ENCODE measurements at places on chromosomes 11 and 22.

GRCh38 chr11:79244241-79244772, 196.5 kb downstream of the TENM4 start:
- DNase-seq: no peak

DNA sequence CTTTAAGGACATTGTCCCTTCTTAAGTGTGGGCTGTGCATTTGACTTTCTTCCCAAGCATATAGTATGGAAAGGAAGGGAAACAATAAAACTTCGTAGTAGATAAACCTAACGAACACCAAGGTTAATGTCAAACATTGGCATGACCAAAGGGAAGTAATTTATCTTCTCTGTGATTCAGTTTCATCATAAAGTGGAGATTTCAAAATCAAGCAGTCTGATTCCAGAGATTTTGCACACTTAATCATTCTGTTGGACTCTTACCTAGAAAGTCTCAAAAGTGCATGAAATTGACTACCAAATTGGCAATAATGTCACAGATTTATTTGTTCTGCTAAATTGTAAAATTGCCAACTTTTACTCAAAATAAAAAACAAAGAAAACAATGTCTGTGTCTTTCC, 559.7 kb downstream of the JRKL start:
- no peak for DNase-seq

DNA sequence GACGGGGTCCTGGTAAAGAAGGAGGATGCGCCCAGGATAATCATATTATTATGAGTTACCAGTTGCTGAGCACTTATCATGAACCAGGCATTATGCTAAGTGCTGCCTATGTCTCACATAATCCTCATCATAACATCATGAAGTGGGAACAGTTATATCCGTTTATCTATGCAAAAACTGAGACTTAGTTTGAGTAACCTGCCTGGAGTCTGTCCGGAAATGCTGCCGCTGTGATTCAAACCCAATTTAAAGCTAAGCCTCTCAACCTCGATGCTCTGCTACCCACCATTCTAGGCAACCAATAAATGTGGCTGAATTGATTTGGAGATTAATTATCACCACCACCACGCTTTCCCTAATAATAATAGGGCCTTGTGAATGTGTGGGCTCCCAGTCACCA, 111.5 kb upstream of the CLMP start:
- no peak for DNase-seq

- DNase-seq: no peak
Observed at GRCh38 chr11:130616573-130616972, 168.1 kb downstream of the ADAMTS15 start.

DNA sequence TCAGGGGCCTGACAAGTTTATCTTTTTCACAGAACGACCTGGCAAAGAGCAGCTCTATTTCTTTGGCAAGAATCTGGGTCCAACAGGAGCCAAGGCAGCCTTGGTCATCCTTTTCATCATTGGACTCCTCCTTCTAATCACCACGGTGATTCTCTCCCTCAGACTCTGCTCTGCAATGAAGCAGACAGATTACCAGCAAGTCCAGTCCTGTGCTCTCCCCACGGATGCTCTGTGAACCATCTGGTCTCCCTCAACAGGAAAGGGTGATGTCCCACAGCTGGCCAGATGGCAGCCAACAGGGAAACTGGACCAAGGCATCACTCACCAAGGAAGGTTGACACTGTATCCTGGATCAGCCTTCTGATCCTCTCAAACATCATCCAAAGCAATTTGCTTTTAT, 17.0 kb upstream of the PANX1 start:
- DNase-seq: peak; percentile 68

DNA sequence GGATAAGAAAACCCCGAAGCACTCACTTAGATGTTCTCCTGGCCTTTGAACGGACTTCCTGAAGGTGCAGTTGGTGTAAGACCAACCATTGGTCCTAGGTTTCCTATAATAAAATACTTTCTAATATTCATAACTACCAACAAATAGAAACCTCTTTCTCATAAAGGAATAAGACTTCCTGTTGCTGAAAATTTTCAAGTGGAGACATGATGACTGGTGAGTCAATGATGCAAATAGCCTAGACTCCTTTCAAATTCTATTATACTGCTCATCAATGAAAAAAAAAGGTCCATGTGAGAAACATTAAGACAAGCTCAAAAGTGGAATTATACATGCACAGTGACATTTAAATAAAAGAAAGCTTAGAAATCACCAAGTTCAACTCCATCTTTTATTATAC, 862.8 kb downstream of the FAM181B start:
- DNase-seq: no peak

DNA sequence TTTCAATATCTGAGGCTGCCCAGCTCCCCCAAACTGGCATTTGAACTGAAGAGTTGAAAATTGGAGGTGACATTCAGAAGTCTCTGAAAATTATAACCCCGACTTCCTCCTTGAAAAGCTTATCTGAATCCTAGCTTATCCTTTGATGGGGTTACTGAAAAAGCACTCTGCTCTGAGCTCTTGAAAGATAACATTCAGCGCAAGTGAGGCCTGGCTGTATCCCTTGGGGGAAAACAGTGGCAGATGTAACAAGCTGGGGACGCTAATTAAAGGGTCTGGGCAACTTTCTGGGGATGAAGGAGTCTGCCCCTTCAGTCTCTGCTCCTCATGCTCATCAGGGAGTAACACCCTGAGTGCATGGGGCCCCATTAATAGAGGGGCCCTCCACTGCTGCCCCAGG, 402.0 kb upstream of the CADM1 start:
- no peak for DNase-seq

- peak; percentile 98 for DNase-seq
Observed at GRCh38 chr22:23838681-23839468, at the start of gene DERL3. Gene DERL3 (minus strand): TSS chr22:23839006. CDS start chr22:23838987, 19 bp downstream.

DNA sequence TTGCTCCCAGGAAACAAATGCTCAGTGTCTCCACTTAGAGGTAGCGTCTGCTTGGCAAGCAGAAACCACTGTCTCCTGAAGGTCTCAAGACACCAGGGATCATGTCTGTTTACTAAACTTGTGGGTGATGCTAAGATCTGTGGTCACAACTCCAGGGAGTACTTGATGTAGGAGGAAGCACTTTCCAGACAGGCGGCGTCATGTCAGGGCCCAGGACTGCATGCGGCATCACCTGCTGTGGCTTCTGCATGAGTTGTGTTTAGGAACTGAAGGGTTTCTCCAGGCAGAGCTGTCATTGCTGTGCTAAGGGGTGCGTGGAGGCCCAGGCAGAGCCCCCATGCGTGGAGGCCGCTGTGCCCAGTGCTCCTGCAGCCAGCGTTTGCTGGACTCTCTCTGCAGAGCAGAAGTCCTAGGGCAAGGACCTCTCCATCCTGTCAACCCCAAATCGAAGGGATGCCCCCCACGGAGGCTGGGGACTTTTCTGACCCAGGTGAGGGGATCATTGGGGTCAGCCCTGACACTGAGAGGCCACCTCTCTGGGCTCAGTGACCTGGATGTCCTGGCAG, 8.1 kb upstream of the PANX2 start:
- DNase-seq: no peak

DNA sequence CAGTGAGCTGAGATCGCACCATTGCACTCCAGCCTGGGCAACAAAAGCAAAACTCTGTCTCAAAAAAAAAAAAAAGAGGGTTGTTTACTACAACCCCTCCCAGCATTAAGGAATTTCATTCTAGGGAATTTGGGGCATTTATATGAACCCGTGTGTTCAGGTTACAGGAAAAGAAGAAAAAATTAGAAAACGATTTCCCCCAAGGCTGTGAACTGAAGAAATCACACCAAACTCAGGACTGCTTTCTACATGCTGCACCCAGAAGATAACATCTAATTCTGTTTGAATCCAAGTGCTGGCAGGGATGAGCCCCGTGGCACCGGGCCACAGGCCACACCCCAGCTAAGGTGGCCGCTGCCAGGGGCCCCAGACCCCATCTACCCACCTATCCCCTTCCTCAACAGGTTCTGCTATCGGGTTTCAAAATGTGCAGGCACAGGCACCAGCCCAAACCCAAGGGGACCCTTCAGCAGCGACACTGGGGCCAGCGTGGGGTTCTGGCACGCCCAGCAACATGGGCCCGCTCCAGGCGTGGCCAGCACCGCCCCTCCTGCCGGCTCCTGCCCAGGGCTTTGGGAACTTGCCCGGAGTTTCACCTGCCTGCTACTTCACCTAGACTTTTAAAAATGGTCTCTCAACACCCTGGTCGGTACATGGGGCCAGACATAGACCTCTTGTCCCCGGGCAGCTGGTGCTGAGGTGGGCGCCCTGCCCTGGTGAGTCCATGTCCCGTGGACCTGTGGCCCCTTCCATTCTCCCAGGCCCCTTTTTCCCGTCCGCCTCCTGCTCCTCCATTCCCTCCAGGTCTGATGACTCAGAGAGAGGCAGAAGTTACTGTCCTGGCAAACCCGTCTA, 11.8 kb downstream of the CELSR1 start:
- DNase-seq: no peak

DNA sequence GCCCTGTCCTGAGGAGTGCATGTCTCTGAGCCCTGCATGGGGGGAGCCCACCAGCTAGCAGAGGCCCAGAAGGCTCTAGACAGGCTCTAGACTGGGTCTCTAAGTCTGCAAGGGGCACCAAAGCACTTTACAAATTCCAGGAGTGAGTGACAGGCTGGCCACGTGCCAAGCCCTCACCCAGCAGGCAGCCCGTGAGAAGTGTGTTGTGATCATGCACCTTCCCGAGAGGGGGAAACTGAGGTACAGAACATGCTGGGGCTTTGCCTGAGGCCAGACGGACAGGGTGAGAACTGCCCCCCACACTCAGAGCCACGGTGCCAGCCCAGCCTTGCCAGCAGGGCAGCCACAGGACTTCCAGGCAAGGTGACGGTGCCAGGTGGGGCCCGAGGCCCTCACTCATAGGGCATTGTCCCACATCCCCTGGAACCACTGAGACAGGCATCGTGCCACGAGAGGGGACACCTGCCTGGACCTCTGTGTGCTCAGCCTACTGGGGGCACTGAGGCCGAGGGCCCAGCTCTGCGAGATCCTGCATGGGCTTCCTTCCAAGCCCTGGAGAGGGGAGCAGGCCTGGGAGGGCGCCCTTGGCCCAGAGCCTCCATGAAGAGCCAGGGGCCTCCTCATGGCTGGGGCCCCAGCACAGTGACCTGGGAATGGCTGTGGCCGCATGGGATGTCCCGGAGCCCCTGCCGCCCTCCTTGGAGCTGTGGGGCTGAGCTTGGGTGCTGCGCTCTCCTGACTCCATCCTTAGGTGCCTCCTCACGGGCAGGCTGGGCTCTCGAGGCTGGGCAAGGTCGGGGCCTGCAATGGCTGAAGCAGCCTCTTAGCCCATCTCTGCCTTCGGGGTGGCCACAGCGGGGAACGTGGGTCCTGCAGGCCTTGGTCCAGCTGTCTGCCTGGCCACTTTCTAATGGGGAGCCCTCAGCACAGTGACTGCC, 121.5 kb downstream of the KCNQ1OT1 start:
- DNase-seq: peak; percentile 49

DNA sequence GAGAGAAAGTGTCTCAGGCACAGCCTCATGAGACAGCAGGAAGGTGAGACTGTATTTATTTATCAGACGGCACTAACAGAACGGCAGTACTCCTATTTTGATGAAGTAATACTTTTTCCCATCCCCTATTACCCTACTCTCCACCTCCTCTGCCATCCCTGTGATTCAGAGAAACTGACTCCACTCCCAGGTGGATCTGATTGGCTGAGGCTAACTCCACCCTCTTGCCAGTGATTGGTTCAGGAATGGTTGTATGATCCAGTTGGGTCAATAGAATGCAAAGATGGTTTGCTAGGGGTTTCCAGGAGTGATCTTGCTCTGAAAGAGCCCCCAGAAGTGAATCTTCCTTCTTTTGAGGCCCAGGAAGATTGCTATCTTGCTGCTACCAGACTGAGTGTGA, 65.9 kb upstream of the RCN1 start:
- no peak for DNase-seq

DNA sequence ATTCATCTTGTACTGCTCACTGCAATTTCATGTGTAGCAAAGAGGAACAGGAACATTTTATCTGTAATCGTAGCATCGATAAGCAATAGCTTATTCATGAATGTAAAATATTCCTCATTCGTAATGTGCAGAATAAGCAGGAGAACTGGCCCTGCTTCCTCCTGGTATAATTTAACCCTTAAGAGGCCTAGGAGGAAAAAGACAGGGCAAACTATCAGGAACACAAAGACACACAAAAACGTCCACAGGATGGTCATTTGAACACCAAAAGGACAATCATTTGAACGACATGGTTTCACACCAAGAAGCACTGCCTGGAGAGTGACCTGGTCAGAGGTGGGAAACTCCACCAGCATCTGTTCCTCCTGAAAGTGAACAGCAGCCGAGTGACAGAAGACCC, 63.9 kb downstream of the AHNAK start:
- no peak for DNase-seq

- no peak for DNase-seq
Observed at GRCh38 chr11:701741-702461, 4.1 kb upstream of the EPS8L2 start.

DNA sequence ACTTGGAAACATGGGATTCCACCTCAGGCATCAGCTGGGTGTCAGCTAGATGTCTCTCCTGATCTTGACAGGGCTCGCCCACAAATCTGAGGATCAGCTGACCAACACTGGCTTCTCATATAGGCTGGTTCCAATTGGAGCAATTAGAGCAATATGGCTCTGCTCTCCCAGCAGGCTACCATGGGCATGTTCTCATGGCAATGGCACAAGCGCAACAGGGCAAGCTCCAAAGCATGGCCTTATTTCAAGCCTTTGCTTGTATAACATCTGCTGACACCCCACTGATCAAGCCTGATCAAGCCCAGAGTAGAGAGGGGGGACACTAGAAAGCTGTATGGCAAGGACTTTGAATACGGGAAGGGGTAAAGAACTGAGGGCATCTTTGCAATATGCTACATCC, 40.7 kb upstream of the SPATA19 start:
- no peak for DNase-seq

GRCh38 chr22:49906071-49906798, 12.0 kb downstream of the ALG12 start:
- no peak for DNase-seq

All from left ventricle myocardium superior (tissue), 1 donor.